Thymus (tissue), 14 donors: ENCODE measurements at places on chromosomes 11 and 22.

- no peak for DNase-seq
Measured at GRCh38 chr11:61019832-61020405, 48.4 kb downstream of the CD6 start.

GRCh38 chr22:22896601-22897000, 9.0 kb downstream of the IGLL5 start:
- DNase-seq: no peak

- DNase-seq: no peak
Measured at GRCh38 chr22:32448980-32449379, 15.3 kb downstream of the BPIFC start.

- DNase-seq: no peak
Measured at GRCh38 chr11:102464859-102465500, 12.4 kb upstream of the TMEM123 start.

DNA sequence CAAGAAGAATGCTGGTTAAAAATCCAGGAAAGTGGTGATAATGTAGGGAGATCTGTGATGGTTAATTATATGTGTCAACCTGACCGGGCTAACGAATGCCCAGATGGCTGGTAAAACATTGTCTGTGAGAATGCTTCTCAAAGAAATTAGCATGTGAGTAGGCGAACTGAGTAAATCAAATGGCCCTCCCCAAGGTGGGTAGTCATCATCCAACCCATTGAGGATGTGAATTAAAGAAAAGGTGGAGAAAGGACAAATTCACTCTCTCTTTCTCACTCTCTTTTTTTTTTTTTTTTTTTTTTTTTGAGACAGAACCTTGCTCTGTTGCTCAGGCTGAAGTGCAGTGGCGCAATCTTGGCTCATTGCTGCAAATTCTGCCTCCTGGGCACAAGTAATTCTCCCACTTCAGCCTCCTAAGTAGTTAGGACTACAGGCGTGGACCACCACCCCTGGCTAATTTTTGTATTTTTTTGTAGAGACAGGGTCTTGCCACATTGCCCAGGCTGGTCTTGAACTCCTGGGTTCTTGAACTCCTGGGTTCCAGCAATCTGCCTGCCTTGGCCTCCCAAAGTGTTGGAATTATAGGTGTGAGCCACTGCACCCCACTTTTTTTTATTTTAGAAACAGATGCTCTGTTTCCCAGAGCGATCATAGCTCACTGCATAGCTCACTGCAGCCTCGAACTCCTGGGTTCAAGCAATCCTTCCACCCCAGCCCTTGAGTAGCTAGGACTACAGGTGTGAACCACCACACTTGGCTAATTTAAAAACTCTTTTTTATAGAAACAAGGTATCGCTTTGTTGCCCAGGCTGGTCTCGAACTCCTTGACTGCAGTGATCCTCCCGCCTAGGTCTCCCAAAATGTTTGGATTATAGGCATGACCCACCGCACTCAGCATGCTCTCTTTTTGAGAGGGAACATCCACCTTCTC, 22.0 kb upstream of the P2RY6 start:
- no peak for DNase-seq

DNA sequence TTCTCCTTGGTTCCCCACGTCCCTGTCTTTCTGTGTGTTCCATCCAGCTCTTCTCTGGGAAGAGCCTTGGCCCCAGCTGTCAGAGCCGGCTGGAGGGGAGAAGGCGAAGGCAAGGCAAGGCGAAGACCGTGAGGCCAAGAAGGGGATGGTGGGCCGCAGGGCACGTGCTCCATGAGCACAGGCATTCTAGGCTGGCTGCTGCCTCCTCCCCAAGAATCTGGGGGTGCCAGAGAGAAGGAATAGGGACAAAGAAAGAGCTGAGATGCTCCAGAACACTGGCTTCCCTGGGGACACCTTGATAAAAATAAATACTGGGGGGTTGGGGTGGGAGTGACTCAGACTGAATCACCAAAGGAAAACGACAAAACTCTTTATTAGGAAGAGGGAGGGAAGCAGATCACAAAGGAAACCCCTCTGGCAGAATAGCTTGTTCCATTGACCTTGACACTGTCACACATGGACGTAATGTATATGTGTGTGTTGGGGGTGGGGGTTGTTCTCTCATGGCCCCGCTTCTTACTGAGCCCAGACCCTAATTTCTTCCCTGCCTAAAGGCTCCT, 52.5 kb downstream of the NECTIN1 start:
- DNase-seq: no peak

GRCh38 chr11:46391578-46392420, at the start of gene CHRM4:
Gene CHRM4 (minus strand): TSS chr11:46391776. CDS start chr11:46386557, 5,219 bp downstream.
- no peak for DNase-seq

- DNase-seq: no peak
Measured at GRCh38 chr22:38949889-38950405, 7.5 kb upstream of the APOBEC3A start.

DNA sequence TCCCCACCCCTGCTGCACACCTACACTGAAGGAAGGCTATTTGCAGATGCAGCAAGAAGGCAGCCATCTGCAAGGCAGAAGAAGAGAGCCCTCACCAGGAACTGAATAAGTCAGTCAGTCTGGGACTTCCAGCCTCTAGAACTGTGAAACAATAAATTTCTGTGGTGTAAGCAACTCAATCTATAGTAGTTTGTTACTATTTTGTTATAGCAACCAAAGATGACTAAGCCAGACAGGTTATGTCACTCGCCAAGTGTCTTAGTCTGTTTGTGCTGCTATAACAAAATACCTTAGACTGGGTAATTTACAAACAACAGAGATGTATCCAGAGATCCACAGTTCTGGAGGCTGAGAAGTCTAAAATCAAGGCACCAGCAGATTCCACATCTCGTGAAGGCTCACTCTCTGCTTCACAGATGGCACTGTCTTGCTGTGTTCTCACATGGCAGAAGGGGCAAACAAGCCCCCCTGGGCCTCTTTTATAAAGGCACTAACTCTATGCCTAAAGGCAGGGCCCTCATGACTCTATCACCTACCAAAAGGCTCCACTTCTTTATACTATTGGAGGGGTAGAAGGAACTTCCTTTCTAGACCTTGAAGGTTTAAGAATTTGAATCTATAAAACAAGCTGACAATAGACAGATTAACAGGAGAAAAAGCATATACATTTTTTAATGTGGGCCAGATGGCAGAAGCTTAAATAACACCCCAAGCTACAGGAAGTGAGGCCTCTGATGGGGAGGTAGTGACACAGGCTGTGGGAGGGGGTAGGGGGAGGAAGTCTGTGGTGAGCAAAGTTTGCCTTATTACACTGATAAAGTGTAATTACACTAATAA, 12.3 kb downstream of the APOL6 start:
- peak; percentile 70 for DNase-seq

- no peak for DNase-seq
Measured at GRCh38 chr11:102985850-102986249, 30.3 kb upstream of the MMP13 start.

GRCh38 chr11:41954034-41954433, 494.6 kb upstream of the LRRC4C start:
- no peak for DNase-seq

DNA sequence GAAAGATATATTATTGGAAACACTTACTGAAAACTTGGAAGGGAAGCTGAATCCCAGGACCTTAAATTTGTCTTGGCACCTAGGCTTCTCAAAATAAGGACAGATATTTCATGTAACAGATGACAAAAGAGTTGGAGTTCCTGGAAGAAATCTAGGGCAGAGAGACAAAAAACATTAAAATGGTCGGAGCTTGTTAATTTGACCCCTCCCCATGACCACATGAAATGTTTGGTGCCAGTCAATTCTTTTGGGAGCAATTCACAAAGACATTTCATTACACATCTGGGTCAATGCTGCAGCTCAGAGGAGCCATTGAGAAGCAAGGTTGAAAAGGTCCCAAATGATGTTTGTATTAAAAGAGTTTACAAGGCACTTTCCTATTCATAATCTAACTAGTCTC, 162.0 kb upstream of the GUCY1A2 start:
- no peak for DNase-seq

DNA sequence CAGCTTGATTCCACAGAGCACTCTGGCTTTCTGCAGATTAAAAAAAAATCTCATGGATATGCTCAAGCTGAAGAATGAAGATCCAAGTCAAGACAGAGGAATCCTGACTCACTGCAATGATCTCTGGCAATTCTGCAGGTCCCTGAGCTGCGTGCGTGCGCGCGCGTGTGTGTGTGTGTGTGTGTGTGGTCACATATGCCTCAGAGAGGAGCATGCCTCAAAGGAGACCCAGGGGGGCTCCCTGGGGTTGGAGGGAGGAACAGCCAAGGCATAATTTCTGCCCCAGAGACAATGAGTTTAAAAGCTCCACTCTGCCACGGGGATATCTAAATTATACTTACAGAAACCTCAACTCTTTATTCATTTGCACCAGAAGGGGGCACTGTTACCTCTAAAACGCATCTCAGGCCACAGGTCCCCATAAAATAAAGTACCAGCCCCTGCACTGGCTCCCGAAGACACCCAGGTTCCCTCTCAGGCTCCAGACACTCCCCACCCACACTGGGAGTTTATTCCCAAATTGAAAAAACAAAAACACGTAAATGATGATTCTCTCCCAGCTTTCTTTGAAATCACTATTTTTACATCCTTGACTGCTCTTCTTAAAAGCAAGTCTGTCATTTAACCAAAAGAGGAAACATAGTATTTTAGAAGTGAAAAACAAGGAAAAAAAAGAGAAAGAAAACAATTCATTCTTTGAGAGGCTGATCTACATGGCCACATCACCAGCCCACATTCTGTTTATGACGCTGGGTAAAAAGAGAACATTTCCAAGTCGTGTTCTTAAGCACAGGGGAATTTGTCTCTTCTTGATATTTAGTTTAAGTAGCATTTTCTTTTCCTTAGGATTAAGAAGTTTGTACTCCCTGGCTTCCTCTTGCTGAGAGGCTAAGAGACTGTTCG, 401.0 kb downstream of the LARGE1 start:
- DNase-seq: peak; percentile 27

DNA sequence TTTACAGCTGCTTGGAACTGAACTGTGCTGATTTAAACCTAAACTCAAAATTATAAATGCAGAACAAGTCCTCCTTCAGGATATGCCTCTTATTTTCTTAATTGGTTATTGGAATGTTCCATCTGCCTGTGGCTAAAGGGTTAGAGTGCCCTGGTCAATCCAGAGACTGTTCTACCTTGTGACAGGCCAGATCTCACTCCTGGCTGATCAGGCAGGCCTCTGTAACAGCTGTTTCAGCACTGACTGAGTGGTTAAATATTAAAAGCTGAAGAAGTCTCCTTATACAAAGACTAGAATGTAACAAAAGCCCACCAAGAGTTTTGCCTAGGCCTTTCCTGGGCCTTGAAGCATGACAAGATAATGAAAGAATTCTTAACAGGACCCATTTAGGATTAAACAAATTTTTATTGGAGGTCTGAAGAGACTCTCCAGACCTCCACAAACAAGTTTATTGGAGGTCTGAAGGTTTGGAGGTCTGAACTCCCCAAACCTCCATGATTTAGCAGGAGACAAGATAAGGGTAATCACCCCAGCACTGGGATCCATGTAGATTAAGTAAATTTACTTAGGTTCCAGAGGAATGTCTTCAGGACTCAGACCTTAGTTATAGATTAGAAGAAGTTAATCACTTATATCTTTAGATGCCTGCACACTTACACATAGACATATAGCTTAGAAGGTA, 35.8 kb downstream of the TMPRSS5 start:
- no peak for DNase-seq

GRCh38 chr11:31763296-31763695, 47.8 kb downstream of the PAX6 start:
- DNase-seq: no peak

GRCh38 chr11:4539603-4540219, 5.3 kb upstream of the OR52M1 start:
- no peak for DNase-seq

- DNase-seq: no peak
Measured at GRCh38 chr22:43257549-43257948, 70.6 kb upstream of the TTLL12 start.

DNA sequence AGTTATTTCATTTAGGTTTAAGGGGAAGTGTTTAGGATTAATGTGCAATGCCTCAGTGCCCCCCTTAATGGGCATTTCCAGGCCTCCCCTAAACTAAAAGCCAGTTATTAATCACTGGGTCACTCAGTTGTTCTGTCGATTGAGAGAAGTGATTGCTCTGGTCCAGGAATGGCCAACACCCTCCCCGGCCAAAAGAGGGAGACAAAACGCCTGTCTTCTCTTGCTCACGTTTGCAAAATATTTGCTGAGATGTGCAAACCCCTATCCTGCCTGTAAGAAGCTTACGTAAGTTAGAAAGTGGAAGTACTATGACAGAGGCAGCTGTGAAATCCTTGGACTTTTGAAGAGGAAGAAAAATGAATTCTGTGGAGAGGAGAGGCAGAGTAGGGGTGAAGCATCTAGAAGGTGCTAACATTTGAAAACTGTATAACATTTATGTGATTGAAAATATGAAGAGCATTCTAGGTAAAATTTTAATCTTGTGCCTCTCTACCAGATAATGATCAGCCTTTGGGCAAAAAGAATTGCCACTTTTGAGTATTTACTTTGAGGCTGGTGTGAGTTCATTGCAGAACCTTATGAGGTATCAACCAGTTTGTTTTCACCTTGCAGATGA, 37.7 kb downstream of the NTM start:
- no peak for DNase-seq

DNA sequence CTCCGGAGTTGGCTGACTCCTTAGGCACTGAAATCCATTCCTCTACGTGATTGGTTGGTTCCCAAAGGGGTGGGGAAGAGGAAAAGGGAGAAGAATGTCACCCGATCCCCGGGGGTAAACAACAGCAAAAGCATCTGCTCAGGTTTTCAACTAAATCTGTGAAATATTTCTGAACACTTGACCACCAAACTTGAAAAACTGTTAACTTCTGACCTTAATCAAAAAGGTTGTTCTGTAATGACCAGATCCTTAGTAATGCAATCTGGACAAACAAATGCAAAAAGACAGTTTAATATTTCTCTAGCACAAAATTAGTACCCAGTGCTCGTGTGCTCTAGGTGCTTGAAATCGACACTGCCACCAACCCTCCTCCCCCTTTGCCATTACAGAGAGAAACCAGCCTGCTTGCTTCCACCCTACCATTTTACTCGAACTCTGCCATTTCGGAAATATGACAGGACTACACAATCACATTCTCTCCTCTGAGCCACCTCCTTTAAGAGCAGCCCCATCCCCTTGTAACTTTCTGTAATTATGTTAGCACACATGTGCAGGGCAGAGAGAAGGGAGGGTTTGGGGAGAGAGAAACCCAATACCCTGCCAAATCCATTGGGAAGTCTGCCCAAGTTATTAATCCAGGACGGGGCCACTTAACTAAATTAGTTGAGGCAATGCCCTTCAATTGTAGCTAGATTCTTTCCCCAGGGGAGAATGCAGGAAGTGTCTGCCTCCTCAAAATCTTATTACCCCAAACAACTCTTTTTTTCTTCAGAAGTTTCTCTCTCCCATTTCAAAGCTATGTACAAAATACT, 113.8 kb downstream of the RBFOX2 start:
- peak; percentile 59 for DNase-seq

GRCh38 chr11:127620671-127621070, 620.1 kb upstream of the KIRREL3 start:
- DNase-seq: no peak

- DNase-seq: no peak
Measured at GRCh38 chr11:58058276-58059006, 27.7 kb downstream of the OR6Q1 start.

GRCh38 chr11:107853070-107853469, 5.5 kb downstream of the SLC35F2 start:
- DNase-seq: no peak
